AG20443 (cell line): ENCODE measurements at places on chromosomes 1 and 21.
A peak's percentile ranks its signal among the peaks of the same experiment; 100 is the strongest.

- DNase-seq, result no peak
Observed at GRCh38 chr1:88708011-88708410, 23.9 kb downstream of the PKN2 start.

- no peak for DNase-seq
Observed at GRCh38 chr1:5570931-5571330, 421.3 kb downstream of the NPHP4 start.

DNA sequence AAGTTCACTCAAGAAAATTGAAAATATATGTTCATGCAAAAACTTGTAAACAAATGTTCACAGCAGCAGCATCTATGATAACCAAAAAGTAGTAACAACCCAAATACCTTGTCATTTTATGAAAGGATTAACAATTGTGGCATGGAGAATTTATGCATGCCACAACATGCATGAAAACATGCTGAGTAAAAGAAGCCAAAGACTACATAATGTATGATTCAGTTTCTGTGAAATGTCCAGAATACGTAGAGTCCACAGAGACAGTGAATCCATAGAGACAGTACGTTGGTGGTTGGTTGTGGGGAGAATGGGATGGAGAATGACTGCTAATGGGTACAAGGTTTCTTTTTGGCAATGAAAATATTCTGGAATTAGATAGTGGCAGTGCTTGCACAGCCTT lies 148.7 kb downstream of the MAST2 start:
- DNase-seq, result no peak

DNA sequence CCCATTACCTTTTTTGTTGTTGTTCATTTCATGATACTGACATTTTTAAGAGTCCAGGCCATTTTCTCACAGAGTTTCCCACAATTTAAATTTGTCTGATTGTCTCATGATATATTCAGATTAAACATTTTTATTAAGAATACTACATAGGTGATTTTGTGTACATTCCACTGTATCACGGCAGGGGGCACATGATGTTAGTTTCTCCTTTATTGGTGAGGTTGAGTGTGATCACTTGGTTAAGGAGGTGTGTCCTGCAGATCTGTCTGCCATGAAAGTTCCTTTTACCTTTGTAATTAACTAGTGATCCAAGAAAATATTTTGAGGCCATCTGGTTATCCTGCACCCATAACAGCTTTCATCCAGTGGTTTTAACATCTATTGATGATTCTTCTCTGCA lies 11.8 kb downstream of the RTCA start:
- DNase-seq, result no peak

DNA sequence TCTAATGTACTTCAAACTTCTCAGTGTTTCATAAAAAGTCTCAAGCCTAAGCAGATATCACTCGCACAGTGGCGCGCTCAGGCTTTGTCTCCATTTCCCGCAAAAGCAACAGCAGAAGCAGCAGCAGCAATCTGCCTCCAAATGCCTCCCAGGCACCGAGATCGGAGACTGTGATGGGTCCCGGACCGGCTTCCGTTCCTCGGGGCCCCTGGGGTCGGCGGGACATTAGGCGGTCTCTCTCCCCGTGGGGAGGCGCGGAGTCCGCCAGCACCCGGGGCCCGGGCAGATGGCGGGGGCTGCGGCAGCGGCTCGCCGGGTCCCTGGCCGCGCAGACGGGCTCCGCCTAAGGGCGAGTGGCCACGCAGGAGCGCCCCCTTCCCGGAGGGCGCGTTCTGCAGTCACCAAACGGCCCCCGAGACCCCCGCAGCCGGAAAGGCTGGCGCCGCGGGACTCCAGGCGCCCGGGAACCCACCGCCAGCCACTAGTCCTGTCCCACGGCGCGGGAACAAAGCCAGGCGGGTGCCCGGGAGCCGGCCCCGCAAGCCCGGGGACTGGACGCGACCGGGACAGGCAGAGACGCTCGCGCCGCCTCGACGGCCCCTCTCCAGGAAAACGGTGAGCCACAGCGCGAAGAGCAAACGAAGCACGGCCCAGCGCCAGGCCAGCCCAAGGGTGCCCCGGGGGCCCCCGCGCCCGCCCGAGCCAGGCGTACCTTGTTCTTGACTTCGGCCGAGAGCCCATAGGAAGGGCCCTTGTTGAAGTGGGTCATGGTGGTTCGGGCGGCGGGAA lies 590 bp downstream of the CNN3 start:
- peak; percentile 81 for DNase-seq
